ENCODE measurements at places on chromosomes 1 and 21.

DNA sequence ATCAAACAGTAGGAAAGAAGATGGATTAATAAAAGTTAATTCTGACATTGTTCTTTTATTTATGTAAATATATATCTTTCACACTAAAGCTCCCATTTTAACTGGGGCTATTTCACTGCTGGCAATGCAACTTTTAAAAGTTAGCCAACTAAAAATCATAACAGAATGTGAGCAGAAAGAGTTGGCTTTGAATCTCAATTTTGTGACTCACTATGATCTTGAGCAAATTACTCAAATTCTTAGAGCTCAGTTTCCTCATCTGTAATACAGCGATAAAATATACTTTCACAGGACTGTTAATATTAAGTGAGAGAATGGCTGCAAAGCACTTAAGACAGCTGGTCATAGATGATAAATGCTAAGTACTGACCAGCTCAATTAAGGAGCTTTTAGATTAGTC, 10.8 kb downstream of the EFCAB14 start:
- DNase-seq, result no peak

DNA sequence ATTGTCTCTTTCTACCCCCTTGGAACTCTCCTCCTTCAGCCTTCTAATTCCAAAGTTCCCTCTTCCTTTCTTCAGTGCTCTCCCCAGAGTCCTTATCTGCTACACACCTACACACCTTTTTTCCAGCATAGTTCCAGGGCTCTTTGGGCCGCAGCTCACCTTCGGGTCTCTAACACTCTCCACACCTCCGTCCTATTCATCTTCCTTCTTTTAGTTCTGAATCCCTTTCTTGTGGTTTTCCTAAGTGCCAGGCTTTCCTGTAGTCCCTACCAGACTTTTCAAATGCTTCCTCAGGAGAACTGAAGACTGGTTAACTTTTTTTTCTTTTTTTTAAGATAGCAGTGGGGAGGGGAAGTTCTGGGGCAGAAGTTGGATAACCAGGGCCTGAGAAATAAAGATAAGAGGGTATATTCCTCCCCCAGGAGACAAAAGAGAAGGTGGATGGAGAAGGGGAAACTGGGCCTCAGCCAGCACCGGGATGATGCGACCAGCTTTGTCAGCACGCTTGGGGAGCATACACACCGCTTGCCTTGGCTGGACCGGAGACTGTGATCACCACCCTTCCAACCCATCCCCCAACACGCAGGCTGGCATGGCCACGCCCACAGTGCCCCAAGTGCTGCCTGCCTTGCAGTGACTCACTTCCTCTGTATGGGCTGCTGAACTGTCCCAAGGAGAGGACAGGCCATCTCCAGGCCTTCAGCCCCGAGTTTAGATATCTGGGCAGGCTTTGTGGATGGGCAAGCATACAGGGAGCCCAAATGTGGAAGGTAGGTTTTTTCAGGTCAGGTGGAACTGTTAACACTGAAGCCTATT, 2.5 kb upstream of the CERS2 start:
- peak; percentile 74 for DNase-seq

DNA sequence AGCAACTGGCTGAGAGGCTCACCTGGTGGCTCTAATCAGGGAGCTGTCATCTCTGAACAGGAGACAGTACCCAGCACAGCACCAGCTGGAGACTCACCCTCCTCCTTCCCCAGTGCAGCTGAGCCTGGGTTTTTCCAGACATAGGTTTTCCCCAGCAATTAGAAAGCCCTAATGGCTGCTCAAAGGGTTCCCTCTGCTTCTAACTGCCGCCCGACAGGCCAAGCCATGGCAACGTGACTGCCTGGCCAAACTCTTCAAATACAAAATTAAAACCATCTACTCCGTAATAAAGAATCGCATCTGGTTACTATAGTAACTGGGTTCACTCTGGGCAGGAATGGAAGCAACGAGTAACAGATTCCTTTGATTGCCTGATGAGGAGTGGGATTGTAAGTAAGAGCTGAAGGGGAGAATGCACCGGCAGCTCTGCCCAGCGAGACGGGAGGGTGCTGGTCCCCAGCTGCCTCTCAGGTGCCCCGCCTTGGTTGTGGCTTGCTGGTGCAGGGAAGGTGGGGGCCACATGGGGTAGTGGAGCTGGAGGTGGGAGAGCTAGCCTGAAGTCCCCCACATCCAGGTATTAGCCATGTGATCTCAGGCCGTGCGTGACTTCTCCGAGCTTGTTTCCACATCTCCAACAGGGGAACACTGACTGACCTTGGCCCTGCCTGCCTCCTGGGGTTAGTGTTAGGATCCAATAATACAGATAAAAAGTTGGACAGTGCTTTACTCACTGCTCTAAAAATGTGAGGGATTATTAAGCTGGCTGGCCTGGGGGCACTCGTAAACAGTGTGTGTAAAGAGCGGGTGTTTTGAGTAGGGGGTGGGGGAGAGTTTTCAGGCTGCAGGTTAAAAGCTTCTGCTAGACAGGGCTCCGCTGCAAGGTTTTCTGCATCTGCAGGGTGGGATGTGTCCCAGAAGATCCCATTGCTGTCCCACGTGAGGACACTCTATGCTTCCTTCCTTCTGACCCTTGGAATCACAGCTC, 94.2 kb downstream of the KCNN3 start:
- no peak for DNase-seq

GRCh38 chr1:67874501-67875111, 41.3 kb upstream of the GNG12 start:
- no peak for DNase-seq

GRCh38 chr1:11518791-11519628, 40.1 kb downstream of the DISP3 start:
- DNase-seq, result no peak

DNA sequence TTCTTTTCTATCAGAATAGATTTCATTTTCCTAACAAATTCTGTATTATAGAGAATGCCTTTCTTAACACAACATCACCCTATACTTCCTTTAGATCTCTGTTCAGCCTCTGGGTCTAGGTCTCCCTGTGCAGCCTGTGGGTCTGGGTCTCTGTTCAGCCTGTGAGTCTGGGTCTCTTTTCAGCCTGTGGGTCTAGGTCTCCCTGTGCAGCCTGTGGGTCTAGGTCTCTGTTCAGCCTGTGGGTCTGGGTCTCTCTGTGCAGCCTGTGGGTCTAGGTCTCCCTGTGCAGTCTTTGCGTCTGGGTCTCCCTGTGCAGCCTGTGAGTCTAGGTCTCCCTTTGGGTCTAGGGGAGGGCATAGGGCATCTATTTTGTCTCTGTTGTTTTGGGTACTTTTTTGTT, 59.6 kb upstream of the DIP2A start:
- no peak for DNase-seq

DNA sequence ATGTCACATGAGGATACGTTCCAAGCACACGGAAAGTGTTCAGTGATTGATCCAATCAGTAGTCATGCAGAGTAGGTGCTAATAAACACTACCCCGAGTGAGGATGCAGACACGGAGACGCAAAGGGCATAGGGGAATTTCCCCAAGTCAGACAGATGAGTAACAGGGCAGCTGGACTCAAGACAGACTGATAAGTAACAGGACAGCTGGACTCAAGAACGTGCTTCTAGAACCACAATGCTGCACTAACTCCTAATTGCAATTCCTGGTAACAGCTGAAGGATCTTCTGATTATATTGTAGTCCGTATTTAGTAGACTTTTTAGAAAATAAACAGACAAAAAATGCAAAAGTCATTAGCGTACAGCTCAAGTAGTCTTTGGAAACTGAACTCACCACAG, 1.9 kb upstream of the OR2T10 start:
- DNase-seq, result no peak

DNA sequence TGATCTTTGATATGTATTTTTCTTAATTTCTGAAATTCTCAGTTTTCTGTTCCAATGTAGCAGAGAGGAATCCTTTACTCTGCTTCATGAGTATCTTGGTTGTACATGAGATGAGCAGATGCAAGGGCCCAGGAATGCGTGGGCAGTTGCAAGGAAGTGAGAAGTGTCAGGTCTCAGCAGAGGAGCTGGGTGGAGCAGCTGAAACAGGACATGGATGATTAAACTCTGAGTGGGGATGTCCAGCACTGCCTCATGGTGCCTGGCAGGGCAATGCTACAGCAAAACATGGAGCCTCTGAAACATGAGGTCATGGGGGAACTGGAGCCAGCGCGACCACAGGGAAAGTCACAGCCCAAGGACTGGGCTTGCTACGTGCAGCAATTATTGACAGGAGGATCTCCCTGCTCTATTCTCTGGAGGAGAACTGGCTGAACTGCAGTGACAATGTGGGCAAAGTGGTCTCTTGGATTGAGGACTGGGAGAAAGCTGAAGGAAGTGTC, 48.4 kb downstream of the COLGALT2 start:
- DNase-seq, result peak; percentile 90

DNA sequence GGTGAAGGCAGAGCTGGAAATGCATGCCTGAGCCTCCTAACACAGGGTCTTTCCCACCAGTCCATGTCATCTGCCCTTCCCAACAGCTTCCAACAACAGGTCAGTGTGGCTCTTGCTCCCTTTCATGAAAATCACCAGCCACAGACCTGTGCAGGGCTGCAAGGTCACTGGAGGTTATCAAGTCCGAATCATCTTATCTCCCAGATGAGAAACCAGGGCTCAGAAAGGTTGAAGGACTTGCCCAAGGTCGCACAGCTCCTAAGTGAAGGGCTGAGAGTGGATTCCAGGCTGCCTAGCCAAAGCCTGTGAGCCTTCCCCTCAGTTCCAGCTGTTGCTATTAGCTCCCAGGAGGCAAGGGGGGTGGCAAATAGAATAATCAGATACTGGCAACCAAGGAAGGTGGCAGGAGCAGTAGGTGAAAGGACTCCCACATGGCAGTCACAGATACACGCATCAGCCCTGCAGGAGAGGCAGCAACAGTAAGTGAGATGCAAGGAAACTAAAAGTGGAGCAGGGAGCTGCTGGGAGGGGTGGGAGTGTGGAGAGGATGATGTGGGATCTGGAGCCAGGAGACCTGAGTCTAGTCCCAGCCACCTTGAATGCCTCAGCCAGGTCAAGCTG, 74.2 kb downstream of the SSBP3 start:
- no peak for DNase-seq

- DNase-seq, result peak; percentile 60
Observed at GRCh38 chr1:59433440-59433813, 136.5 kb downstream of the FGGY start.

Data from ELR (cell line).